ENCODE measurements at places on chromosomes 13 and 19.
A peak's percentile ranks its signal among the peaks of the same experiment; 100 is the strongest.

GRCh38 chr13:57629821-57630235, 1.7 kb upstream of the PCDH17 start:
- DNase-seq, result peak; percentile 75

DNA sequence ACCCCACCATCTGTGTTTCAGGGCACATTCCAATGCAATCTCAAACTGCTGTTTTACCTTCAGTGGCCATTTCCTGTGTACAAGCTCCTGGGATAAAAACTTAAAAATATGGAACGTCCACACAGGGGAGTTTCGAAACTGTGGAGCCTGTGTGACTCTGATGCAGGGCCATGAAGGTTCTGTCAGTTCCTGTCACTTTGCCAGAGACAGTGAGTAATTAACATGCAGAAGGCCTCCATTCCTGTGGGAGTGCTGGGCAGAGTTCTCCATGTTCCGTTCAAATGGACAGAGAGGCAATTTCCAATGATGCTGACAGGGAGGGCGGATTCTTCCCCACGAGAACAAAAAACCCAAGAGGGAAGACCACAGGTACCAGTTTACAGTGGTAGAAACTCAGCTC, 24.4 kb downstream of the WDR88 start:
- no peak for DNase-seq

GRCh38 chr13:98279473-98280175, 102.6 kb upstream of the RNF113B start:
- DNase-seq, result peak; percentile 86

DNA sequence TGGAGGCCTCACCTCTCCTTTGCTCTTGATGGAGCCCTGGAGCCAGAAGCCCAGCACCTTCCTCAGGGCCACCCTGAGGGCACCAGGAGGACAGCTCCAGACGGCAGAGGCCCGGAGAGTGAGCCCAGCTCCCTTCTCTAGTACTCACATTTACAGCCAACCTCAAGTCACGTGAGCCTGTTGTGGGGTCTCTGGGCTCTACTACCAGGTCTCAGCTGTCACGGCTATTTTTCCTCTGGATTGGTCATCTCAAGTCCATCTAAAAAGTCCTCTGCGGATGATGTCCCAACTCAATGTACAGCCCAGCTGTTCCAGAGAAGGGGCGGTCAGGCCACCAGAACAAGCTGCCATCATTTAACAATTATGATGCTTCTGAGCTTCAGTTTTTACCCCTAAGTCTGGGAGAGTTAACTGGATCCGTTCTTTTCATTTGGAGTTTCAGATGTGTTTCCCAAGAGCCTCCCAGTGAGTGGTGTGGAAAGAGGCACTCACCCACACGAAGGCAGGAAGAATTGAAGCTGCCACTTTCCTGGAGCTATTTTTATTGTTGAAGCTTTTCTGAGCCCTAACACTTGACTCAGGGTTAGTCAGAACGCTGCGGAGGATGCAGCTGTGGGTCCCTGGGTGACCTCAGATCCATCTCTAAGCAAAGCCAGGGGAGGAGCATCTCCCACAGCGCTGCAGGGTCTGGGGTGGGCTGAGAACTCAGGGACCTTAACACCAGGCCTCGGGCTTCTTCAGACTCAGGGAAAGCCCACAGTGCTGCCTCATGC, 143.5 kb upstream of the UBL3 start:
- DNase-seq, result no peak

- peak; percentile 80 for DNase-seq
These were observed 213.3 kb downstream of the OLFM4 start for GRCh38 chr13:53241891-53242348.

DNA sequence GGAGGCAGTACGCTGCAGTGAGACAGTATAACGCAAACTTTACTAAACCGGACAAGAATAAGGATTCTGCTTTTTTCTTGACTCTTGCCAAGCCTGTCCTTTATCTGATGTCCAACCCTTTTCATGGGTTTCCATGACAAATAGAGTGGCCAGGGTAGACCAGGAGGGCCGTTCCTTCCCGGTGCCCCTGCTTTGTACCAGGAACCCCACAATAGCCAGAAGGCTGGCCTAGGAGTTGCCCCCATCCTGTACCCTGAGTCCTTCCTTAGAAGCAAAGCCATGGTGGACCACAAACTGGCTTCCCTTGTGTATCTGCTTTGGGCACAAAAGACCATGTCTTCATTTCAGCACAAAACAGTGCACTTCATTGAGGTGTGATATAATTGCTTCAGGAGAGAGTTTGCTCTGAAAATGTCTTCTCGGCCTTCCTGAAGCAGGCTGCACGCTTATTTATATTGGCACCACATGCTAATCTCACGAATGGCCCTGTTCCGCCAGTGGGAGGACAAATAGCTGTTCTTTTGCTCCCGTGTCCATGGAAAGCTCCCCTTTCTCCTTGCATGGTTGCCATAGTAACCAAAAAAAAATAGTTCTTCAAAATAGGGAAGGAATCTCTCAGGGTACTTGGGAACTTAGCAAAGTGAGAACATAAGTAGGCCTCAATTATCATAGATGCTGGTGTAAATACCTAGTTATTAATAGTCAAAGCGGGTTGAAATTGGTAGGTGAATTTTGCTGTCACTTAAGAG, 222.1 kb downstream of the ZIC5 start:
- no peak for DNase-seq

DNA sequence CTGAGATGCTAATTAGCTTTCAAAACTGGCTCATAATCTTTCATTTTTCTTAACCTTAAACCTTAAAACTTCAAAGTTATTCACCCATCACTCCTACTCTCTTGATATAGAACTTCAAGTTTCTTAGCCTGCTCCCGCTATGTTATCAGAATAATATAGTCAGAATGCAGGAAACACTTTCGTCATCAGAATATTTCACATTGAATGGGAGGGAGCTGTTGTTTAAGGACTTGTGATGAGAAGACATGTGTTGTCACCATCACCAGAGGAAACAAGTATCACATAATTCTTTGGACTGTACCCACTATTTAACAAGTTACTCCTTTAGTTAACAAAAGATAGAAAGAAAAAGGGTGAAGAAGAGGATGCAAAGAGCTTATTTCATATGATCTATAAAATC, 65.0 kb upstream of the FNDC3A start:
- DNase-seq, result no peak

- DNase-seq, result no peak
These were observed 22.7 kb downstream of the HPN start for GRCh38 chr19:35063940-35064818.

GRCh38 chr19:35797663-35798062, 15.0 kb downstream of the PRODH2 start:
- DNase-seq, result no peak

DNA sequence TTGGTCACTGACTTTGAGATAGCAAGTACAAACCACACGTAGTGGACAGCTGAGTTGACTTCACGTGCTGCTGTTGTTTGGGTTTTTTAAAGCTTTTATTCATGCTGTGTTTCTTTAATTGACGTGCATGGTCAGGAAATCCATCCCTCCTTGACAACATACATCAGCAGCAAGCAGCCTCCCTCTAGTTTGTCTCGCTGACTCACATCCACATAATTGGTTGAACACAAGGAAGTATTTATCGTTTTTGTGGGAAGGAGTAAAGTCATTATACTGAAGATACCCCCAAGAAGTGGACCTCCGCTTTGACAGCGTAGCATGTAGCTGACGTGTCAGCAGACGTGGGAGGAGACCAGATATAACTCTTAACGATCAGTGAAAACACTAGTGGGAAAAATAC, 355.8 kb downstream of the MYO16 start:
- no peak for DNase-seq

- no peak for DNase-seq
These were observed 19.1 kb upstream of the FAM216B start for GRCh38 chr13:42762251-42762650.

- no peak for DNase-seq
These were observed 1471.8 kb downstream of the EFNB2 start for GRCh38 chr13:105063676-105064075.

DNA sequence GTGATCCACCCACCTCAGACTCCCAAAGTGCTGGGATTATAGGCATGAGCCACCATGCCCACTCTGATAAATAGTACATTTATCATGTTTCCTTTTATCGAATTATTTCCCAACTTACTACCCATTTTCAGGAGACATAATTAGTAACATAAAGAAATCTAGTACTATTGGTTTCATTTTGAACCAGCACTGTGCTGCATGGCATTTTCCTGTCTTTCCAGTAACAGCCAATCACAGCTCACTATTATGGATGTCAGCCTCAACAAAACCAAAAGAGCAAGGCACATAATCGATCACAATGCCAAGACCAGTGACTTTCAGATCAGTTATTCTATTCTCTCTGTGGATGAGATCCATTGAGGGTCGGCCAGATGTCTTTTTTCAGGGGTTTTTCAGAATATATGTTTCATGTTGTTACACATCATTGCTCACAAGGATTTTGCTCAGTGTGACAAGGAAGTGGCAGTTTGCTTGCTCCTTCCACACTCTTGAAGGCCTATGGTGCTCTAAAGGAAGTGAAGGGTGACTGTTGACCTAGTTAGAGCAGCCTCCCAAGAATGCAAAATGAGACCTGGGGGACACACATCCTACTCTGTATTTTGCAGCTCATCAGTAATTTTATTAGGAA, 233.4 kb downstream of the KCNRG start:
- DNase-seq, result no peak

GRCh38 chr13:88294368-88294767, 623.2 kb downstream of the SLITRK5 start:
- no peak for DNase-seq

- no peak for DNase-seq
These were observed 14.0 kb downstream of the ELL start for GRCh38 chr19:18507727-18508440.

- no peak for DNase-seq
These were observed 607.6 kb downstream of the FGF9 start for GRCh38 chr13:22278336-22278929.

GRCh38 chr13:25541434-25542123, 169.8 kb downstream of the ATP8A2 start:
- no peak for DNase-seq

DNA sequence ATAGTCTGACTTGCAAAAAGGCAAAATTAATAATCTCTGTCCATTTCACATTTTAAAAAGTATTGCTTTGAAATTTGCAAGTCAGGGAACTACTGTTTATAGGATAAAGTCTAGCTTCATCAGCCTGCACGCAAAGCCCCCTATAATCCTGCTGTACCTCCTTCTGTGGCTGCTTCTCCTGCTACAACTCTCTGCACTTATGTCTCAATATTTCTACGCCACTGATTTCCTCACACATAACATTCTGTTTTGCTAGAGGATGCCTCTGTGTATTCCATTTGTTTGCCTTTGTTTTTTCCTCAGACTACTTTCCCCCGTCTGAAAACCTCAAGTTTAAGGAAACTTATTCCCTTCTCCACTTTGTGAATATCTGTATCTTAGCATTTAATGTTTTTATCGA, 389.9 kb downstream of the RFC3 start:
- DNase-seq, result no peak

GRCh38 chr13:40927929-40928328, 91.2 kb downstream of the ELF1 start:
- no peak for DNase-seq

DNA sequence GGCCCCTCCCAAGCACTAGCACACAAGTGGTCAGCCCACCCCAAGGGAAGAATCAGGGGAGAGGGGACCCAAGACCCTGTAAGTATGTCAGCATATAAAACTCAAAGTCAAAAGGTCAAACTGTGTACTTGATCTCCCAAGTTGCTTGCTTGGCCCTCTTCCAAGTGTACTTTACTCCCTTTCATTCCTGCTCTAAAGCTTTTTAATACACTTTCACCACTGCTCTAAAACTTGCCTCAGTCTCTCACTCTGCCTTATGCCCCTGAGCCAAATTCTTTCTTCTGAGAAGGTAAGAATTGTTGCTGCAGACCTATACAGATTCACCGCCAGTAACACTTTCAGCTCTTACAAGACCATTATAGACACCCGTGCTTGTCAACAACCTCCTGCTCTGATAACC, 15.1 kb upstream of the RNASEH2B start:
- no peak for DNase-seq

All from NCI-H510A treated with DMSO at 0.1 percent for 48 hours (cell line).